Stimulated activated CD8-positive, alpha-beta memory T cell treated with anti-CD3 and anti-CD28 coated beads, Interleukin-15, amount 100 ng/mL, for 48 hours (primary cell): ENCODE measurements at places on chromosomes 1 and 21.
A peak's percentile ranks its signal among the peaks of the same experiment; 100 is the strongest.

- no peak for DNase-seq
Observed at GRCh38 chr1:231392389-231393131, 29.5 kb downstream of the EGLN1 start.

GRCh38 chr21:25911730-25912401 lies 177.1 kb downstream of the GABPA start:
- DNase-seq = no peak

- DNase-seq = no peak
Observed at GRCh38 chr1:11365744-11366387, 92.9 kb downstream of the UBIAD1 start.

GRCh38 chr1:233651563-233652233 lies 37.8 kb downstream of the KCNK1 start:
- no peak for DNase-seq

GRCh38 chr21:45895778-45896370 lies 85.7 kb upstream of the COL6A1 start:
- no peak for DNase-seq

GRCh38 chr1:184790642-184791549 lies 36.2 kb upstream of the EDEM3 start:
- no peak for DNase-seq

GRCh38 chr1:94591823-94592570 lies 50.4 kb upstream of the F3 start:
- no peak for DNase-seq

DNA sequence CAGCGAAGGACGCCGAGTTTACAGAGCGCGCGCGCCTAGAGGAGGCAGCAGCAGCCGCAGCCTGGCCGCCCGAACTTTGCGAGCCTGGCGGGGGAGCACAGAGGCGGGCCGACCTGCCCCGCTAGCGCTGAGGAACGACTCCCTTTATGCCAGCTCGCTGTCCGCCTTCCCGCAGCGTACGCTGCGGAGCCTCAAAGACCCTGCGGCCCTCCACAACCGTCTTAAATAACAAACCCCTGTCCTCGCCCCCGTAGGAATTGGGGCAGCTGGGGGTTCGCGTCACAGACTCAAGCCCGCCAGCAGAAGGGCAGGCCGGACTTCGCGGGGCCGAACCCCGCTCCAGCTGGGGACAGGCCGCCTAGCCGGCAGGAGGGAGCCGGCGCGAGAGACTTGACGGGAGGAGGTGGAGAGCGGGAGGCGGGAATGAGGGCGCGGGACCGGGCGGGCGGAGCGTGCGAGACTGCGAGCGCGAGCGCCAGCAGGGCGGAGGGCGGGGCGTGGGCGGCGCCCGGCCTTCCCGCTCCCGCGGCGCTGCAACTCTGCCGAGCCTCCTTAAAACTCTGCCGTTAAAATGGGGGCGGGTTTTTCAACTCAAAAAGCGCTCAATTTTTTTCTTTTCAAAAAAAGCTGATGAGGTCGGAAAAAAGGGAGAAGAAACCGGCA lies 1.8 kb upstream of the CDKN2C start:
- DNase-seq = peak; percentile 80

GRCh38 chr21:35829067-35829466 lies 231.3 kb downstream of the SETD4 start:
- no peak for DNase-seq

- DNase-seq = no peak
Observed at GRCh38 chr21:25573409-25574206, 33.7 kb downstream of the MRPL39 start.

DNA sequence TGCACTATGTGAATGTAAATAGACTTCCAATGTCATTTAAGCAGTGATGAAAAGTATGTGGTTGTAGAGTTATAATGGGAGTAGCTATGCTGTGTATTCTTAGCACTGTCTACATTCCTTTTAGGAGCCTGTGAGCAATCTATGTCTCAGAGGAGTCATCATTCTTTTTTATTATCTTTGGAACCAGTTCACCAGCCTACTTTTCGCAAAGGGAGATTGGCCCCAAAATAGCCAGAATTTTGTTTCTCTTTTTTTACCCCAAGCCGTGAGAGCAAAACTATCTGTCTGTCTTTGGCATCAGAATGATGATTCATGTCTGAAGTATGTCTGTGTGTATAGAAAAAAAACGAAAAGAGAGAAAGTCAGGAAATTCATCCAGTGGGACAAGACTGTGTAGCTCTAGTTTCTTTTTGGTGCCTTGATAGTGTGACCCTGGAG lies 44.2 kb downstream of the OSBPL9 start:
- DNase-seq = no peak

DNA sequence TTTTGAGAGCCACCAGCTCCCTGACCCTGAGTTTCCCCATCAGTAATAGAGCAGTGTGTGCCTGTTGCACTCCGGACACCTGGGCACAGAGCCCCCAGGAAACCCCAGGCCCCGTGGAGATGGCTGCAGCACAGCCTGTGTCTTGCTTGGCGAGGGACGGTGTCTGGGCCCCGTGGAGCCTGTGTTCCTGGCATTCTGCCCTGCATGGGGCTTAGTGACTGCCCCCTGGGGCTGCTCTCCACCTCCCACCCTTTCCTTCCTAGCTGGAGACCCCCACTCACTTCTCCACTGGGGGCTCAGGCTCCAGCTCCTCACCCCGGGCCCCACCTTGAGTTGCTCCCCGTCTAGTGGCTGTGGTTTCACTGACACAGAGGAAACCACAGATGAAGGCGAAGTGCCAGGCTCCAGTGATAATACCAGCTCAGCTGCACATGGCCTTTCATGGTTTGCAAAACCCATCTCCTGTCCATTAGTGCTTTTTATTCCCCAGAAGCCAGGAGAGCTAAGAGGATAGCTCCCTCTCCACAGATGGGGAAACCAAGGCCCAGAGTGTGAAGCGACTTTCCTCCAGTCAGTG lies 39.4 kb downstream of the DMRTB1 start:
- no peak for DNase-seq

DNA sequence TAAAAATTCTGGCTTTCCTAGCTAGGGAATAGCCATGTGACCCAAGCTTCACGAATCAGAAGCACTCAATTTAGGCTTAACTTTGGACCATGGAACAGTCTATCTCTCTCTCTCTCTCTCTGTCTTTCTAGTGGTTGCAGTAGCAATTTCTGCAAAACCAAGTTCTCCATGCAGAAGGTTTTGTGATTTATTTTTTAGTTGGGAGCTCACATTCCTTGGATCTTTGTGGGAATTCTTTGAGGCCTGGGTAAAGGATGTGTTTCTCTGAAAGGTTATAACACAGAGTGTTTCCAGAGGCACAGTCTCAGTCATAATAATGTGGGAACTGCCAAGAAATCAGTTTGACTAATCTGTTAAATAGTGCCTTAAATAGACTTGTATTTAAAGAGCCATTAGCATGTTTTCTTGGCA lies 112.3 kb upstream of the COL11A1 start:
- no peak for DNase-seq

DNA sequence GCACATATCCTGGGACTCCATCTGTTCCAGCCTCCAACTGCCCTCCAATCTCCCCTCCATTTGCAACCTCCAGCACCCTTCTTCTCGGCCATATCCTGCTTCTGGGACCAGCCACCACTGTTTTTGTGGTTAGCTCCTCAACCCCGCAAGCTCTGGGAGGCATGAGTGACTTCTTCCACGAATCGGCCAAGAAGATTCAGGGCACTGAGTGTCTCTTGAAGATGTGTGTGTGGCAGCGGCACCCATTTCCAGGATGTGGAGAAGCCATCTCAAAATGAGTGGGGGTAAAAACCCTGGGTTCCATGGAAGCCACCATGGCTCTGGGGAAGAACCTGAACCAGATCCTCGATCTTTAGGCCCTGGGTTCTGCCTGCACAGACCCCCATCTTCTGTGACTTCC lies 194.6 kb downstream of the SLC45A1 start:
- DNase-seq = no peak

DNA sequence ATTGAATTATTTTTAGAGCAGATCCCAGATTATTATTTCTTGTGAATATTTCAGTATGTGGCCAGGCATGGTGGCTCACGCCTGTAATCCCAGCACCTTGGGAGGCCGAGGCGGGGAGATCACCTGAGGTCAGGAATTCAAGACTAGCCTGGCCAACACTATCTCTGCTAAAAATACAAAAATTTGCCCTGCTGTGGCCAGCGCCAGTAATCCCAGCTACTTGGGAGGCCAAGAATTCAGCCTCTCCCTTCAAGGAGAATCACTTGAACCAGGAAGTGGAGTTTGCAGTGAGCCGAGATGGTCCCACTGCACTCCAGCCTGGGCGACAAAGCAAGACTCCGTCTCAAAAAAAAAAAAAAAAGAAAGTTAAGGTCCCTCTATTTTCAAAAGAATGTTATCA lies 4.3 kb downstream of the OSBPL9 start:
- no peak for DNase-seq

DNA sequence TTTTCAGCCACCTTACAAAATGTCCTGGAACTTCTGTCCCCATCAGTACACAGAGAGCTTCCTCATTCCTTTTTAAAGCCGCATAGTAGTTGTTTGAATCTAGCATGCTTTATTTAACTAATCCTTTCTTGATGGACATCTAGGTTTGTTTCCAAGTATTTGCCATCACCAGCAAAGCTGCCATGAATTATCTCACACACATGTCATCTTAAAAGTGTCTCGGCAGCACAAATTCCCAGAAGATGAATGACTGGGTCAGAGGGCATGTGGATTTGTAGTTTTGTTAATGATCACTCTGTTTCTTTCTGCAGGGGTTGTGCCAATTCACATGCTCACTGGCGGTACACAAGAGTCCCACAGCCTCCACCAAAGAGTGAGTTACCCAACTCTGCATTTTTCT lies 68.3 kb downstream of the CLIC6 start:
- no peak for DNase-seq

DNA sequence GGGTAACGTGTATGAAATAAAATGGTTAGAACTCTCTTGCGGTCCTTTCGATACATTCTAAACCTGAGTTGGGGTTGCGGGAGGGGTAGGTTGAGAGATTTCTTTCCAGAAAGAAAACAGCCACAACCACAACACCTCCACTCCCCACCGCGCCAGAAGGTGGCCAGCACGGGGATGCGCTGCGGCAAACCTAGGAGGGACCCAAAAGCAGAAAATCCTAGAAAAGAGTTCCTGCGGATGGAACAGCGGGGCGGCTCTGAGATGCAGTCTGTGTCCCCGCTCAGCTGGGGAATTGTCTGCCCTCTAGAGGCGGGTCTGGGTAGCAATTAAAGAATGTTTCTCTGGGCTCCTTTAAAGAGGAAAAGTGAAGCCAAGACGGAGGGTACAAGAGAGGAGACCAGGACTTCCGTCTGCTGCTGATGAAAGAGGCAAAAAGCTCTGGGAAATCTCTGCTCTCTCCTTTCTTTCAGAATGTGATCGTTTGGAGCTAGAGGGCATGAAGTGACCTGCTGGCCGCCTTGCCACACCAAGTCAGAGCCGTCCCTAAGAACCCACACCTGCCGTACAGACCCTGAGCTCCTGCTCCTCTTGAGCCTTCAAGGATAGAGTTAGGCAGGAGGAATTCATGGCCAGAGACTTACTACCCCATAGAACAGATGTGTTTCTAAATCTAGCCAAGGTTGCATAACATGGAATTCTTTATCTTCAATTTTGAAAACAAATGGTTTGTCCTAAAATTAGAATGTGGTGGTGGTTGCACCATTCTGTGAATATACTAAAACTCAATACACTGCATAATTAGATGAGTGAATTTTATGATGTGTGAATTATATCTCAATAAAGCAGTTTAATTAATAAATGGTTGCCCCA lies 46.5 kb upstream of the COA6 start:
- peak; percentile 30 for DNase-seq

- no peak for DNase-seq
Observed at GRCh38 chr1:98342566-98342965, 319.0 kb upstream of the SNX7 start.

DNA sequence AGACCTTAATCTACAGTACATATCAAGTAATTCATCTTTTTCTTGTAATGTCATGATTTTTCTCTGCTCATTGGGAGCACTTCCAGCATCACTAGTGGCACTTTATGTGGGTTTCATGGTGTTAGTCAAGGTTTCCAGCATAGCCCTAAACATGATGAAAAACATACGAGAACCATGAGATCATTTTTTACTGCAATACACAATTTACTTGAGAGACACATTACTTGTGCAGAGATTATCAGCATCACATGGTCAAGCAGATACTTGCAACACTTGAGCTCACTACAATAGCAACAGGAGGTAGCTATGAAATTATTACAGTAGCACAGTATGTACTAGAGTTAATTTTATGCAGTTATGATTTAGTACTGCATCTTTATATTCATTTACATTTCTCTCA lies 36.4 kb downstream of the ITGB3BP start:
- no peak for DNase-seq

- DNase-seq = no peak
Observed at GRCh38 chr1:77553568-77554291, 128.7 kb downstream of the ZZZ3 start.

DNA sequence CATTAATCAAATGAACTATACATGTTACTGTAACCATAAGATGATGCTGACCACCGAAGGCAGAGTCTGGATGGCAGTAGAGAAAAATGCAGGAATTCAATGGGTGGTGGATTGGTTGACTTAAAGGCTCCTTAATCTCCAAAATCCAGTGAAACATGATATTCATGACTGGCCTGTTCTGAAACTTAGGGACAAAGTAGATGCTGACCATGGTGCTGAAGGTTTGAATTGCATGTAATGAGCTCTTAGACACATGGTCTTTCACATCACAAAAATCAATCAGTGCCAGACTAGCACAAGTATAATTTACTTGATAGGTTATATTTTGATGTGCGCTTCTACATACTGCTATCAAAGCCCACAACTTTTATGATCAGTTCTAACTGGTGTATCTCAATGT lies 30.9 kb upstream of the NTMT2 start:
- no peak for DNase-seq

DNA sequence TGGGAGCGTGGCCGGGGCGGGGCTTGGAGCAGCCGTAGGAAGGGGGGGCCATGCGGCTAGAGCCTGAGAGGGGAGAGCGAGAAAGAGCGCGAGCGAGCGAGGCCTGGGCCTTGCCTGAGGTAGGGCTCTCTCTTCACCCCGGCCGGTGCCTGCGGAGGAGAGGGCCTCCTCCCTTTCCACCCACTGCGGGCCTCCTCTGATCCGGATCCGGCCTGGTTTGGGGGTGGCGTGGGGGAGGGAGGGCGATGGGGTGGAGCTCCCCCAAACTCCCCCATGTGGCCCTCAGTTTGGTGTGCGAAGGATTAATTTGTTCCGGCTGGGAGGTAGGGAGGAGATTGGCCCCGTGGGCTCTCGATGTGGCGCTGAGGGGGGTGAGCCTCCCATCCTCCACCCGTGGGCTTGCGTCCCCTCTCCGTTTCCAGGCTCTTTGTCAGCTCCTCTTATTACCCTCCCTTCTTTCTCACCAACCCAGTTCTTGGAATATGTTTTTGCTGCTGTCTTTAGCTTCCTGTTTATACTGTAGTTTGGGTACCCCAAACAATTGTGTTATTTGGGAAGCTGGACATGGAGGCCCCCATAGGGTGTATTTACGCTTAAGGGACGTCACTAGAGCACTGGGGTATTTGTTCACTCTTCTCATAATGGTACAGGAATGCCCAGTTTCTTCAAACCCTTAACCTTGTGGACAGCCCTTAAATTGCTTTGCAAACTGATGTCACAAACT lies 685 bp downstream of the UBAP2L start:
- DNase-seq = peak; percentile 52

DNA sequence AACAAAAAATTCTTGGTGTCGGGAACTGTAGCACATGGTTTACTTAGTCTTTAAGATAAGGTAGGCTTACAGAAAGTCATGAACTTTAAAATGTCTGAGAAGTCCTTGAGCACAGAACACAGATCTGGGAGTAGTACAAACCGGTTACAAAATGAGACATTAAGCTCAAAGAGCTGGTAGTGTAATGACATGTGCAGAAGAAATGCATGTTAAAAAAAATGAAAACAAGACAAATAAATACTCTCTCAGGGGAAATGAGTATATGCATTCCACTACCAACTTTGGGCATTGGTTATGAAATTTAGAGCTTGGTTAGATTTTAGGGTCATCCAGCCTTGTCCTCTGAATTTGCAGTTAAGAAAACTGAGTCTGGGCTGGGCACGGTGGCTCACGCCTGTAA lies 91.5 kb upstream of the F3 start:
- no peak for DNase-seq
